ENCODE measurements at places on chromosomes 16 and 17.

- no peak for DNase-seq
These were observed 72.8 kb downstream of the AMFR start for GRCh38 chr16:56352351-56353053.

- DNase-seq = no peak
These were observed 56.5 kb downstream of the RNF213 start for GRCh38 chr17:80316927-80317705.

DNA sequence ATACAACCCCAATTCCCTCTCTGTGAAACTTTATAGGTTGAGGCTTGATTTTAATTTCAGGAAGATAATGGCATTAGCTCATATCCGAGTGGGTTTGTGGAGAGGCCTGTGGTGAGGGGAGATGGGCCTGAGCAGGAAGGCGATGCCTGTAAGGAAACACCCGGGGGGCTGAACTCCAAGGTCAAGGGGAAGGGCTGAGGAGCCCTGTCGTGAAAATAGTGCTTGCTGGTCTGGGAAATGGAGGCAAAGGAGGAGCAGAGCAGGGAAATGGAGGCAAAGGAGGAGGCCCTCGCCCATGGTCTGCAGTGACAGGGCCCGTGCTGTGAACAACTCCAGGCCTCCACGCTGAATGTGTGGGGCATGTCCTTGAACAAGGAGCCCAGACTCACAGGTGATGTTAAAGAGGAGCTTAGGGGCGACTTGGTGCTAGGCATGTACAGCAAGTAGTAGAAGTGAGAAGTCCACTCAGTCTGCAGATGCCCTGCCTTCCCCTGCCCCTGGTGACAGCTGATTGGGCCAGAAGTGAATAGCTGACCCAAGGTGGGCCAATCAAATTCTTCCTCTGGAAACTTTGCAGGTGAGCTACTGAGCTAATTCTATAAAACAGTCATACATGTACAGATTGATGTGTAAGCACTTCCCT, 38.1 kb downstream of the MRPS23 start:
- no peak for DNase-seq

- no peak for DNase-seq
These were observed 9.6 kb downstream of the CARHSP1 start for GRCh38 chr16:8858994-8859912.

DNA sequence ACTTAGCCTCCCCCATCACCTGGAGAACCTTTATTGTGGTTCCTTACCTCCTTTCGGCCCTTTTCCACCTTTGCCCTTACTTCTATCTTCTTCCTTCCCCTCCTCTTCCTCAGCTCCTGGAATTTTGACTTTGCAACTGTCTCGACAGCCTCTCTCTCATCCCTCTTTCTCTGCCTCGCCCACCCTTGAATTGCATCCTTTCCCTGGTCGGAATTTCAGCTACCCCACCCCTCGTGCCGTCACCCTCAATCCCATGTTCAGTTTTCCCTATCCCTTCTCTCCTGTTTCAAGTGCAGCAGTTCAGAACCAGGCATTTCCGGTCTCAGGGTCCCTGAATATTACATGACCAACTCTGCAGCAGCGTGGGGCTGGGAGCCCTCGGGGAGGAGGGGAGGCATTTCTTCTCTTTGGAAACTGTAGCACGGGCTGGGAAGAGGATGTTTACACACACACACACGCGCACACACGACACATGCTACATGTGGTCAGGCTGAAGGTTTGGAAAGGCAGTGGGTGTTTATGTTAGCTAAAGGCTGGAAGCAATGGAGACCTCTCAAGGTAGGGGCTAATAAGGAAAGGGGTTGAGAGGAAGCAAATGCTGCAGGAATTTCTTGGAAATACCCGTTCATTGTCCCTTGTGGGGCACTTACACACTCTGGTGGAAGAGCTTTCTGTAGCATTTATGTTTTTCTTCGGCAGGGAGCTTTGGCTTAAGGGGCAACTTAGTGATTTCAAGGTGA, 971 bp downstream of the MINK1 start:
- peak; percentile 31 for DNase-seq

DNA sequence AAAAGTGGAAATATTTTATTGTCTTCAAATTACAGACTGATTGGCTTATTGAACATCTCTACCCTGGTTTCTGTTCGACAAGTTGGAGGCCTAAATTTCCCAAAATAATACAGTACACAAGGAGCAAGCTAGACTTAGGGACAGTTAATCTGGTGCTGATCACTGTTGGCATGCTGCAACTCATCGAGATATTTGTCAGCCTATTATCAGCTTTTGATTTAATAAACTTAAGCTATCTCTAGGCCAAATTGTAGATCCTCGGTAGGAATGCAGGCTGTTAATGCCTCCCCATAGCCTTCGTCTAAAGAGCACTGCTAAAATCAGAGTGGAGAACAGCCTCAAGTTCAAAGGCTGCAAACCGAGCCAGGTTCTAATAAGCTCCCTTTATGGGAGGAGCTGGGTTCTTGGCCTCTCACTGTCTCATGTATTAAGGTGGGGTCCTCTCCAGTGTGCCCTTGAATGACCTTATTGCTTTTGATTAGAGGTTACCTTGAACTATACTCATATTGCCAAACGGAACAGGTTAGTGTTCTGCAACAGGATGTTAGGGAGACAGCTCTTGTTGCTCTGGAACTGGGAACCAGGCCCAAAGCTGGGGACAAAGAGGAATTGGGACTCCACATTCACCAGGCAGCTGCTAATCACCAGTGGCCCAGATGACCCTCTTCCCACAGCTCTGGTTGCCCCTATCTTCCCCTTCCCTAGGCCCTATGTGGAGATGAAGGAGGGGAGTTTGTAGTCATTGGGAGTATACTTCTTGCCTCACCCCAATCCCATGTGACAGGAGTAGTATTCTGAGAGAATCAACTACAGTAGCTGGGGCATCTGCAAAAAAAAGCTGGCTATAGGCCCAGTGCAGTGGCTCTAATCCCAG, 69.5 kb upstream of the NOL11 start:
- DNase-seq = no peak

- no peak for DNase-seq
These were observed 7.1 kb upstream of the CPSF4L start for GRCh38 chr17:73268582-73269328.

DNA sequence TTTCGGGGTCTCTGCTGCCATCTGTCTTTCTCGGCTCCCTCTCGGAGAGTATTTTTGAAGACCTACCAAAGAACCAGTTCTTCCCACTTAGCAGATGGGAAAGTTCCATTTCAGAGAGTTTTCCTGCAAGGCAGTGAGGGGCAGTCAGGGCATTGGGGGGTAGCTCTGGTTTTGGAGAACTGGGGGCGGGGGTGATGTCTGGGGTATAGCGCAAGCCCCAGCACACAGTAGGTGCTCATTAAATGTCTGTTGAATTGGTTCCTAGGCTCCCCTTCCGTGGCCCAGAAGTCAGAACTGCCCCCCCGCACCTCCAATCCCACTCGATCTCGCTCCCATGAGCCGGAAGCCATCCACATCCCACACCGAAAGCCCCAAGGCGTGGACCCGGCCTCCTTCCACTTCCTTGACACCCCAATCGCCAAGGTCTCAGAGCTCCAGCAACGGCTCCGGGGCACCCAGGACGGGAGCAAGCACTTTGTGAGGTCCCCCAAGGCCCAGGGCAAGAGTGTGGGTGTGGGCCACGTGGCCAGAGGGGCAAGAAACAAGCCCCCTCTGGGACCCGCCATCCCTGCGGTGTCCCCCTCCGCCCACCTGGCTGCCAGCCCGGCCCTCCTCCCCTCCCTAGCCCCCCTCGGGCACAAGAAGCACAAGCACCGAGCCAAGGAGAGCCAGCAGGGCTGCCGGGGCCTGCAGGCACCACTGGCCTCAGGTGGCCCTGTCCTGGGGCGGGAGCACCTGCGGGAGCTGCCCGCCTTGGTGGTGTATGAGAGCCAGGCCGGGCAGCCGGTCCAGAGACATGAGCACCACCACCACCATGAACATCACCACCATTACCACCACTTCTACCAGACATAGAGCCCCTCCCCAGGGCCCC, 47.9 kb downstream of the SNX20 start:
- DNase-seq = no peak

DNA sequence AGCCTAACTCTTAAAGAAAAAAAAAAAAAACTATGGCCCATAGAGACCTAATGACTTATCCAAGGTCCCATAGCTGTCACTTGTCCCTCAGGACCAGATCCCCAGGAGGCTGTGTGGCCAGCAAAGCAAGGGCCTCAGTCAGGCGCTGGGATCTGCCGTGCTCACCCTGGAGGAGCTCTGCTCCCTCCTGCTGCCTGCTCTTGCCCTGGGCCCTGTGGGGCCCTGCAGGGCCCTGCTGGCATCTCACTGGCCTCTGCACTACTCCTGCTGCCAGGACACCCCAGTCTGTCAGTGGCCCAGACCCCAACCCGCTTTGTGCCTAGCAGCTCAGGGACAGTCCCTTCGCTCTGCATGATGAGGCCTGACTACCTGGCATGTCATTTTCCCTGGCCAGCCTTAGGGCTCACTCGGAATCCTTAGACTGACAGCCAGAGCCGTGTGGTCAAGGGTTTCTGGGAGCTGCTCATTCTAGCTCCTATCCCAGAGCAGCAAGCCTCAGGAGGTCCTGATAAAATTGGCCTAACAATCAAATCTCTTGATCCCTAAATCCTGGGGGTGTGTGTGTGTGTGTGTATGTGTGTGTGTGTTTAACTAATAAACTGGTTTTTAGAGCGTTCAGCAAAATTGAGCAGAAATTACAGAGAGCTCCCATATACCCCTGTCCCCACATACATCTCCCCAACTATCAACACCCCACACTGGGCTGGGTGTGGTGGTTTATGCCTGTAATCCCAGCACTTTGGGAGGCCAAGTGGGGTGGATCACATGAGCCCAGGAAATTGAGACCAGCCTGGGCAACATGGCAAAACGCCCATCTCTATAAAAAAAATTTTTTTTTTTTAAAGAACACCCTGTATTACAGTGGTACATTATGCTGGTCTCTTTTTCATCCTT, 21.7 kb downstream of the KATNIP start:
- DNase-seq = no peak

- DNase-seq = no peak
These were observed 17.1 kb upstream of the PHF12 start for GRCh38 chr17:28968231-28968913.
